ENCODE measurements at places on chromosomes 11 and 22.

GRCh38 chr22:24592851-24593558, at the start of gene LRRC75B:
Gene LRRC75B, minus strand, starts transcription at chr22:24593073. Its CDS starts 34 bp downstream, at chr22:24593039.
- peak; percentile 48 for DNase-seq

DNA sequence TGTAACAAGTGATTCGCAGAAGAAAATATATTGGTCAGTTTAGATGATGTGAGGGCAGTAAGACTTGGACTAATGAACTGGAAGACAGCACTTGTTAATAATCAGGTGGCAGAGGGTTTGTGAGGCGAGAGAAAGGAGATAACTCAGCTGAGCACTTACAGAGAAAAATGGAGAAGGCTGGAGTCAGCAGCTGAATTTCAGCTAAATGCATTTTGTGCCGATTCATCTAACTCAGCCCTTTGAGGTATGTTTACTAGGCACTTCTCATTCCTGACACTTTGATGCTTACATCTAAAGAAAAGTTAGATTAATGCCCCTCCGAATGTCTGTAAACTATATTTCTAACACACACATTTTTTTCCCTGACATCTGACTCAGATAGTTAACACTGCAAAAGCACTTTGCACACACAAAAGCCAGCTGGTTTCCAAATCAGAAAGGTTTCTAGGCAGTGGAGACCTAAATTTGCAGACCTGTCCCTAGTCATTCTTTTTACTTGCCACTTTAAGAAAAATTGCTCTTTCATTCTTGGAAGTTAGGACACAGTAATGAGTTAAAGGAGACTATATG, 859.5 kb upstream of the CCDC90B start:
- no peak for DNase-seq

DNA sequence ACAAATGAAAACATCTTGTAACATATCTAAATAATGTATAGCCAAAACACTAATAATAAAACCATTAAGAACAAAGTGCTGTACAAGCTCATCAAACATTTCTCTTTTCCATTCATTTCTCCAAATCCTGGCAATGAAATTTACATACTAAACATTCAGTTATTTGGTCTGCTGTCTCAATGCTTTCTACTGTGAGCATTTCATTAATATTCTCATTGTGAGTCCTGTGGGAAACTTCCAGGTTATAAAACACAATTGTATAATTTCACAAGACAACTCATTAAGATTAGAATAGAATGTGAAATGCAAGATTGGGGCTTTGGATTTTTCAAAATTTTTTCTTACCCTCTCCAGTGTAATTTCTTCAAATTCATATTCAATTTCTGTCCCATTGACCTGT, 876.9 kb upstream of the CCDC90B start:
- DNase-seq, result no peak

- no peak for DNase-seq
Measured at GRCh38 chr11:86416494-86416893, 41.8 kb downstream of the CCDC81 start.

- DNase-seq, result no peak
Measured at GRCh38 chr22:23190526-23190925, 10.2 kb downstream of the BCR start.

Data from NCI-H1105 treated with DMSO at 0.1 percent for 48 hours (cell line).